Urothelium cell line (cell line): ENCODE measurements at places on chromosomes 1 and 21.

DNA sequence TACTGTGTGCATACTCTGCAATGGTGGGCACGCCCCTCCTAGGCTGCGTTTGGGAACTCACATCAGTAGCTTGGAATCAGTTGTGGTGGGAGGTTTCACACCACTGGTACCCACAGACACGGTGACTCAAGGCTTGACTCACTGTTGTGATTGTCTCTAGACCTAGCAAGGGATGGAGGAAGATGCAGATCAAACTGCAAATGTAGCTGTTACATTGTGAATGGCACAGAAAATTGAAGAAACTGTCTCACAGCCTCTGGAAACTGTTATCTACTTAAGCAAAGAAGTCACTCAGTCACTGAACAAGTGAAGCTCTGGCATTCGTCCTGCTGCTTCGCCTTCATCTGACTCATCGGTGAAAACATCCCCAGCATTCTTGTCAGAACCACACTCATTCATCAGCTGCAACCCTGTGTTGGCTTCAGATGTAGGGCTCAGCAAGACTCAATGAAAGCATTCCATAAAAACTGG lies 59.5 kb downstream of the POFUT2 start:
- peak; percentile 77 for DNase-seq

DNA sequence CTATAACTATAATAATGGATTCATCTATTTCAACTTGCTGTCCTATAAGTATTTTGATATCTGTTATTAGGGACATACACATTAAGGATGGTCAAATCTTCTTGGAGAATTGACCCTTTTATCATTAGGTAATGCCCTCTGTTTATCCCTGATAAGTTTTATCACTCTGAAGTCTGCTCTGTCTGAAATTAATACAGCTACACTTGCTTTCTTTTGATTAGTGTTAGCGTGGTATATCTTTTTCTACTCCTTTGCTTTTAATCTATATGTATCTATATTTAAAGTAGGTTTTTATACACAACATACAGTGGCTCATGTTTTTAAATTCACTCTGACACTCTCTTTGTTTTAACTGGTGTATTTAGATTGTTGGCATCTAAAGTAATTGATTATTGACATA lies 69.9 kb upstream of the EXO1 start:
- DNase-seq = no peak

GRCh38 chr21:36881228-36881627 lies 85.2 kb downstream of the HLCS start:
- DNase-seq = peak; percentile 28

DNA sequence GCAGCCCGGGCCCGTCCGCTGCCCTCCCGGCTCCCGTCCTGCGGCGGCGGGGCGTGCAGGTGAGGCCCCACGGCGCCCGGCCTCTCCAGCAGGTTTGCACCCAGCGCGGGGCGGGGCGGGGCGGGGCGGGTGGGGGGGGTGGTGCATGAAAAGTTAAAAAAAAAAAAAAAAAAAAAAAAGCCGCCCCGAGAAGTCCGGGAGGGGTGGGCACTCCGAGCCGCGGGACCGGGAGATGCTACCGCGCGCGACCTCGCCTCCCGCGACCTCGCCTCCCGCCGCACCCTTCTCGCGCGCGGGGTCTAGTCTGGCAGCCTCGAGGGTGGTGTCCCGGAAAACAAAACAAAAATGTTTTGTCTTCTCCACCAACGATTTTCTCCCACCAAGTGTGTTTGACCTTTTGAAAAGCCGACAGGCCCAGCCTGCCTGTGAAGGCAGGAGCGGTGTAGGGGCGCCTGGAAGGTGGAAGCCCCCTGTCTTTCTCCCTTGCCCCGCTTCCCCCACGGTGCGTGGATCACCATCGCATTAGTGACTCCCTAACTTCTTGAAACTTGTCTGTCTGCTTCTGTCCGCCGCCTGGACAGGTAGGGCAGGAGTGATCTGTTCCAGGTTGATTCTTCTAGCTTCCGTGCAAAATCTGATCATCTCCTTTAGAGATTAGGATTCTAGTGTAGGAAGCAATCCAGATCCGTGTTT lies 569 bp downstream of the RCAN3 start:
- peak; percentile 25 for DNase-seq

GRCh38 chr1:246404078-246404477 lies 103.0 kb downstream of the SMYD3 start:
- DNase-seq = no peak

- no peak for DNase-seq
Measured at GRCh38 chr21:26117972-26118367, 52.6 kb downstream of the APP start.
